ENCODE measurements at places on chromosomes 13 and 19.

- no peak for DNase-seq
These were observed 829.8 kb upstream of the SLC10A2 start for GRCh38 chr13:103895835-103896531.

DNA sequence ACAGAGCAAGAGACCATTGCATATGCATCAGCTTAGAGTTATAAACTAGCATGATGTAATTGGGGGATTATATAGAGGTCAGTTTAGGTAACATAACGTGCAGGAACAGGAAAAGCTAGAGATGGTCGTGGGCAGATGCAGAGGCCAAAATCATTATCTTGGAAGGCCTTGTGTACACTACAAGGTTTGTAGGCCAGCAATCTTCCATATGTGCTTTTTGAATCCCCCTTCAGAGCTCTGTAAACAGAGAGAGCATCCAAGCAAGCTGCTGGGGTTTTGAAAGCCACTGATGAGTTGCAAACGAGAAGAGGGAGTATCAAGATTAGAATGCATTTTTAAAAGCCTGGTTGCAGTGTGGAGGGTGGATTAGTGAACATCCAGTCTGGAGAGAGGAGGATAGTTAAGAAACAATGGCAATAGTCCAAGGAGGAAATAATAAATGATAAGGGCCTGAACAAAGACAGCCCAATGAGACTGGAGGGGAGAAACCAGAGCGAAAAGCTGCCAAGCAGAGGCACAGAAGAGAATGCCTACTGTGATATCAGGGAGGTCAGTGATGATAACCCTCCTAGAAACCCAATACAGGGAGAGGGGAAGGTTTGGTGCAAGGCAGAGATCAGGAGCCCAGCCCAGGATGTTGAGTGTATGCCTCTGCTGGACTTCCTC is 109.6 kb downstream of the ZAR1L start:
- no peak for DNase-seq

DNA sequence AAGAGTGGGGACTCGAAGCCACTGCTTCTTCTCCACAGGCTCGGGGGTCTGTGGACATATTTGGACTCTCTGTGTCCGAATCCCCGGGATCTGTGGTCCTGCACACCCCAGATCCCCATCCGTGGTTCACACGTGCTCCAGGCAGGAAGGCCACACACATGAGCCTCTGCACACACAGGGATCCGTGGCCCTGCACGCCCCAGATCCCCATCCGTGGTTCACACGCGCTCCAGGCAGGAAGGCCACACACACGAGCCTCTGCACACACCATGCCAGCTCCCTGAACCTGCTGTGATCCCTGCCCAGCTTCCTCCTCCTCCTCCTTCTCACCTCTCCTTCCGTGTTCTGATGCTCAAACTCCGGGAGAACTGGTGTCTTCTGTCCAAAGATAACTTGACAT is 3.1 kb downstream of the TEX29 start:
- no peak for DNase-seq

GRCh38 chr13:100300708-100301107 is 211.8 kb downstream of the PCCA start:
- no peak for DNase-seq
